ENCODE measurements at places on chromosomes 11 and 22.

GRCh38 chr11:95567685-95568084 lies 221.9 kb downstream of the FAM76B start:
- no peak for DNase-seq

DNA sequence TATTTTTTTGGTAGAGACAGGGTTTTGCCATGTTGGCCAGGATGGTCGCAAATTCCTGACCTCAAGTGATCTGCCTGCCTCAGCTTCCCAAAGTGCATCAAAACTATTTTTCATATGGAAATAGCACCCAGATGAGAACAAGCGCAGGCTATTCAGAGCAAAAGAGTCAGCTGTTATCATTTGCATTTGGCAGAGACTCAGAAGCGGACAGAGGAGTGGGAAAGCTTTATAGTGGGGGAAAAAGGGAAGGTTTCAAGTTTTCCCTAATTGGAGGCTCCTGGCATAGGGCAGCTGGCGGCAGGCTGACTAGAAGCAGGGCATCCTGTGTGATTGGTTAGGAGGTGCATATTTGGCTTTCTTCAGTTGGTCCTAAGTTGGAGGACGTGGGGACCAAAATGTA lies 20.2 kb downstream of the ATG13 start:
- DNase-seq: no peak

DNA sequence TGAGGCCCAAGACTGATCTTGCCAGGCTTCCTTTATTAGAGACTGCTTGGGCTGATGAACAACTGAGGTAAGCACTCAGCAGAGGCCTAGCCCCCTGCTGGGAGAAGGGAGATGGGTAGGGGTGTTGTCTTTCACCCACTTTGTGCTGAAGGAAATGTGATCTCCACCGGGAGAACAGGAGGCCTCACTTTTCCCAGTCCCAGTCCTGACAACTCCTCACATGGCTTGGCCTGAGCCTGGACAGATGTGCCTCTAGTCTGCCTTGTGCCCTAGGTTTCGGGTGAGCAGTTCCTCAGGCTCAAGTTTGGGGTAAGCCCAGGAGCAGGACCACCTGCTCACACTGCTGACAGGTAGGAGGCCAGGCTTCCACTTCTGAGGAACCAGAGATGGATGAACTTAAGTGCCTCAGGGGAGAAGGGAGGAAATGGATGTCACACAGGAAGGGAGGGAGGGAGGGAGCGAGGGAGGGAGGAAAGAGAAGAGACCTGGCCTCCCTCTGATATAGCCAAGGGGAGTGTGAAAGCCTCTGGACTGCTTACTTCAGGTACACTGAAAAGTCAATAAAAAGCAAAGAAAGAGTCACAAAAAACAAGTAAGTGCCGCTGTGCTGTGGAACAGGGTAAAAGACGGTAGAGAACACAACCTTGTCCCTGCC lies 8.1 kb downstream of the CLPB start:
- no peak for DNase-seq

- no peak for DNase-seq
Measured at GRCh38 chr11:61046833-61047232, 55.5 kb upstream of the CD5 start.

DNA sequence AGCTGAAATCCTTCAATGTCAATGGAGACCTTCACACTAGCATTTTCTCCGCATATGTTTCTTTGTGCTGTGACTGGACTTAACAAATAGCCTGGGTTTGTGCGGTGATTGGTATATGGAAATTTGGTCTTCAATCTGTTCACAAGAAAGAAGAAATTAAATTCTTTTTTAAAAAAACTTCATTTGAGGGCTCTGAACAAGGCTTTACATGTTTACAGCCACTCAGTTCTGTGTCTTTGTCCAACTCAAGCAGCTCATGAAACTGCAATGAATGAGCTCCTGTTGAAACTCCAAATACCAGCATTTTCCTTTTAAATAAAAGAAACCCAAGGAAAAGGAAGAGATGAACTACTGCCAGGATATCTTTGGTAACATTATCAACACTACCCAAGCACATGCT lies 57.3 kb downstream of the PIK3C2A start:
- DNase-seq: no peak

GRCh38 chr22:39895682-39896081 lies 2.1 kb upstream of the ENTHD1 start:
- DNase-seq: no peak

DNA sequence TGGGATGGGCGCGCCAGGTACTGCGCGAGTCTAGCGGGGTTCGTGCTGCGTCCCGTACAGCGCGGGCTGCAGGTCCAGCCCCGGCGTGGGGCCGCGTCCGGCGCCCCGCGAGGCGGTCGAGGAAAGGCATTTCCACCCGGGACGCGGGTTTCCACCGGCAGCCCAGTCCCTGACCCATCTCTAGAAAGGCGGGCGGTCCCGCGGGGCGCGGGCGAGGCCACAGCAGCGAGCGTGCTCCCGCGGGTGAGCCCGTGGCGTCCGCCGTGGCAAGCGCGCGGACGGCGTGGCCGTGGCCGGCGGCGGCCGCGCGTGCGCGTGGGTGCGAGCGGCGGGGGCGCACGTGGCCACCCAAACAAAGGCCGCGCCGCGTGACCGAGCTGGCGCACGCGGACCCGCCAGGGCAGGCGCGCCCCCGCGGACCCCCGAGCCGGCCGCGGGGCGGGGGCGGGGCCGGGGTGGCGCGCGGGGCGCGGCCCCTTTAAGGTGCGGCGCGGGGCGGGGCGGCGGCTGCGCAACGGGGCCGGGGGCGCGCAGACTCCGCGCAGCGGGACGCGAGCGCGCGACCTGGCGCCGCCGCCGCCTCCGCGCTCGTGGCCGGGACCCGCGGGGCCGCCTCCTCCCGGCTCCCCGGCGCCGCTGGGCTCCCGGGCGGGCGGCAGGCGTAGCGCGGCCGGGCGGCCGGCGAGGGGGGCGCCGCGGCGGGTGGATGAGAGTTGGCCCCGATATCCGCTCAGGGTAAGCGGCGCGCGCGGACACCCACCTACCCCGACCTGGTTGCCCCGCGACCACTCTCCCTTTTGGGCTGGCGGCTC lies 39.3 kb upstream of the CELSR1 start:
- DNase-seq: peak; percentile 48

DNA sequence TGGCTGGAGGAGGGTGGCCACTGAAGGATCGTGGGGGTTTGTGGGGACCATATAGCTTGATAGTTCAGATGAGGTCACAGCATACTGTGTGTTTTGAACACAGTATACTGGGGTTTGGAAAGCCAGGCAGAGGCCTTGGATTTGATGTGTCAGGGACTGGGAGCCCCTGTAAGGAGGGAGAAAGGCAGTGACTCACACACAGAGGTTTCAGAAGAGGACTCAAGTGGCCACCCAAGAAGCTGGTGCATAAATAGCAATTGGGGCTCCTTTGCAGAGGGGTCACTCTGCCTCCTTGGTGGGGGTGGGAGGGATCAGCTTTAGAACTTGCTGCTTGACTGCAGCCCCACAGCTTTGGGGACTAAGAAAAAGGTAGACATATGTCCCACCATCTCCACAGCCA lies 39.3 kb downstream of the SLC5A1 start:
- no peak for DNase-seq

- DNase-seq: no peak
Measured at GRCh38 chr11:106202935-106203620, 125.6 kb downstream of the AASDHPPT start.

DNA sequence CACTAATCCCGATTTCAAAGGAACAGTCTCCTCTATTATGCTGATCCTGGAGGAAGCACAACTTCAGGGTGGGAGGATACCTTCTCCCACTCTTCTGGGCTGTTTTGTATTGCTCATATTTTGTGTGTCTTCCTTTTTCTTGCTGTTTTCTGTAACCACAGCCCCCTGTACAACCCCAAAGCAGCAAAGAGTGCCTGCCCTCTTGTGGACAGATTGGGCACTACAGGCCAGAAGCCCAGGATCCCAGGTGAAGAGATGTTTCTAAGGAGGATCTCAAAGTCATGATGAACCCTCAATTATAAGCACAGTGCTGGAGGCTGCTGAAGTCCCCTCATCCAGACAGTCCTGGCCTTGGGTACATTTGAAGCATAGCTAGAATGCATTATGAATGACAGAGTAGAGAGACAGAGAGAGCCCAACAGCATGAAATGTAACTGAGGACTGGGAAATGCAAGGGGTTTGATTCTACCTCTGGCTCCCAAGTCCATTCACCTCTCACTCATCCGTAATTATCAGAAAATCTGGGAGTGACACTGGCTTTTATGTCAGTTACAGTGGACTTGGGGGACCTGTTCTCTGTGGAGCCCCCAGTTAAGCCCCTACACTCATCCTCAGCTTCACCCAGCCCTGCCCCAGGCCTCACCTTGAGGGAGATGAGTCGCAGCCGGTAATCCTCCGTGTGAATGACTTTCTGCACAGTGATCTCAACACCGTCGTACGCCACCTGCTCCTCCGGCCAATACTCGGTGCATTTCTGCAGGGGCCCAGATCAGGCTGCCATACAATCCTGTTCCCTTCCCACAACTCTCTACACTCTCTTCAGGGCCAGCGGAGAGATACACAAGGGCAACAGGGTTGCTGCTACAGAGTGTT lies 6.2 kb upstream of the IGSF22 start:
- peak; percentile 64 for DNase-seq

DNA sequence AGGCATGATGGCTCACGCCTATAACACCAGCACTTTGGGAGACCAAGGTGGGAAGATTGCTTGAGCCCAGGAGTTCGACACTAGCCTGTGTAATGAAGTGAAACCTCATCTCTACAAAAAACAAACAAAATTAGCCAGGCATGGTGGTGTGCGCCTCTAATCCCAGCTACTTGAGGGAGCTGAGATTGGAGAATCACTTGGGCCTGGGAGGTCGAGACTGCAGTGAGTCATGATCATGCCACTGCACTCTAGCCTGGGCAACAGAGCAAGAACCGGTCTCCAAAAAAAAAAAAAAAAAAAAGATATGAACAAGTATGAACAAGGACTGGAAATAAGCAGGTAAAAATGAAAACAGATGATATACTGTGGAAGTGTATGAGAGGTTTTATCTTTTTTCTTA lies 54.1 kb upstream of the SOX6 start:
- no peak for DNase-seq

GRCh38 chr22:23272371-23272770 lies 92.1 kb downstream of the BCR start:
- DNase-seq: no peak

DNA sequence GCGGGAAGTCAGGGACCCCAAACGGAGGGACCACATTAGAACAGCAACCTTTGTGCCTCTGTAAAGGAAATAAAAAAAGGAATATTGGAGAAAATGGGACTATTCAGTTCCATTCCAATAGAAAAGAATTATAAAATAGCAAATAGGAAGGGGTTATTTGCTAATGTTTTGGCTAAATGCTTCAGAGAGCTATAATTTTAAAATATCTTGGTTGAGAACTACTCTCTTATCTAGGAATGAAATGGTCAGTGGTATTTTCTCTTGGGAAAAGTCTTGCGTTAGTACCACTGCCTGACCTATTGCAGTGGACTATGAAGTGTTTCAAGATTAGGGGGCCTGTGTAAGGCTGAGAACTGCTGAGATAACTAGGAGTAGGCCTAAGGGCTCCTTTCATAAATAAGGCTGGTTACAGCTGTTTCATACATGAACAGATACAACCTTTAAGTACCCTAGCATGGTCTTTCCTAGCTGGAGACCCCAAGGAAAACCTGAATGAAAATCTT lies 6.9 kb upstream of the WEE1 start:
- DNase-seq: no peak

DNA sequence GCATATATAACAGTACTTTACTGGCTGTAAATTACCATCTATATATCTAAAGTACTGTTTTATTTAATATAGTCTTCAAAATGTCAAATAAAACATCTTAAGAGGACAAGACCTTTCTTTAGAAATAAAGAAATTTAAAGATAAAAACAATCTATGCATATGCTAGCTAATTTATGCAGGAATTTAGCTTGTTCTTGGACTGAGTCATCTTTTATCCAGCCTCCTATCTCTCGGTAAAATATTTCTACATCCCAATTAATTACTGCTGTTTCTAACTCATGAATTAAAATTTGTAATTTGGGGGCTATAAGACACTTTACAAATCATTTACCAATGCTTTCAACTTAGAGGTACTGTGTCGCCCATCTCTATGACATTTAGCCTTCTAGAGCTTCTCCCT lies 72.8 kb upstream of the DDI1 start:
- DNase-seq: no peak

GRCh38 chr22:32932176-32932575 lies 126.0 kb downstream of the SYN3 start:
- no peak for DNase-seq

GRCh38 chr11:63985812-63986155 lies 454 bp upstream of the OTUB1 start:
- peak; percentile 55 for DNase-seq

DNA sequence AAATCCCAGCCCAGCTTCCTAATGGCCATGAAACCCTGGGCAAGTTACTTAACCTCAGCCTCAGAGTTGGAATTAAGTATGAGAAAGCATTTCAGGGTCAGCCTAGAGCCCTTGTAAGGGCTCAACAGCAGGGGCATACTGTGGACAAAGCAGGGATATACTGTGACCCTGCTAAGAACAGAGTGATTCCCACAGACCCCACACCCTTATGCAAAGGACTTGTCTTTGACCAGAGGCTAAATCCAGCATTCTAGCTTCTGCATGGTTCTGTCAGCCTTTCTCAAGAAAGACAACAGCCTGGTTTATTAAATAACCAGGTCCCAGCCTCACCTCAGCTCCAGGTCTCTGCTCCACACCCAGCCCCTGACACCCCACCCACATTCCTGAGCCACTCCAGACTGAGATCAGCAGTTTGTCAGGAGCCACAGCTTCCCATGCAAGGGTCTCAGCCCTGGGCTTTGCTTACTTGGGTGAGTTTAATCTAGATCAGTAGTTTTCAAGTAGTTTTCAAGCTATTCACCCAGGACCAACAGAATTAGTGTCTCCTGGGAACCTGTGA lies 69.2 kb downstream of the GALNT18 start:
- DNase-seq: no peak

DNA sequence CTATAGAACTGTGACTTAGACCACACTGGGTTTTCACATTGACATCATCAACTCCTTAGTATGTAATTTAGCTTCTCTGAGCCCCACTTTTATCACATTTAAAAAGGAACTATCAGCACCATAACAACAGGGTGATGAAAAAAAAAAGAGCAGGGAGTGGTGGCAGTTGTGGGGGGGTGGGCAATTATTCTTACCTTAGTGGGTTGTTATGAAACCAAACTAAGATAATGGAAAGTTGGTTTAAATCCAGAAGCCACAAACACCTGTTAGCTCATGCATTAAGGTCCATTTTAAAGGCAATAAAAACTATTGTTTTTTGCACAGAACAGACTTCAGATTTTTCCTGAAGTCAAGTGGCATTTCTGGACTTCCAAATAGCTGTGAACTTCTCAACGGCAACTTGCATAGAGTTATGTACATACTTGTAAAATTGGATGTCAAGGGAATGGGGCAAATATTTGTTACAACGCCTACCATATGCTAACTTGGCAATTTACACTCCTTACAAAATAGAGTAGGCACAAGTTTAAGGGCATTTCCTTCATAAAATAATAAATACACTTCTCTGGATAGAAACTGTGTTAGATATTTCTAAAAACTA lies 793.6 kb downstream of the DLG2 start:
- no peak for DNase-seq

DNA sequence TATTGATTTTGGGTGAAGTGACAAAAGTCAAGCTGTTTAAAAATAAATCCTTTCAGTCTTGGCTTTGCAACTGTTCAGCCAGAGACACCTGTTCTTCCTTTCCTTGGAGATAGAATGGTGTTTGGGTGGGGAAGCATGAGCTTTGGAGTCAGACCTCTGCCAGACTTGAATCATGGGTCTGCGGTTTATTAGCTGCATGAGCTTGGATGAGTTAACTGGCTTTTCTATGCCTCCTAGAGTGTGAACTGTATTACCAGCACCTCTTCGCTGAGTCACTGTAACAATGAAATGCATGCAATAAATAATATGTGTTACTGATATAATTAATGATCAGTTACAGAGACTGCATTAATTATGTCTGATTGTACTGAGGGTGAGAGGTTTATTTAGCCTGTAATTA lies 13.5 kb upstream of the MYEOV start:
- no peak for DNase-seq

Measured in T-helper 9 cell (primary cell).